Lower lobe of right lung (tissue), 2 donors: ENCODE measurements at places on chromosomes 2 and 18. TPM values are rescaled to one million over a fixed set of nuclear protein-coding genes. Genes with fewer than 3 reads are reported as not detected.

GRCh38 chr2:11933854-11934253 lies 187.4 kb downstream of the LPIN1 start:
- H3K27me3 ChIP-seq: no peaks in the 10 kb centered on the region
- no peaks in the 10 kb centered on the region for H3K36me3 ChIP-seq
- no peak overlapping the region for H3K4me3 ChIP-seq
- no peak for DNase-seq

GRCh38 chr18:40413160-40413559 lies 1541.9 kb upstream of the PIK3C3 start:
- H3K4me1 ChIP-seq: no peaks in the 10 kb centered on the region
- no peak overlapping the region for H3K4me3 ChIP-seq
- no peak overlapping the region for H3K27ac ChIP-seq
- DNase-seq: no peak

Gene STON1
- total RNA-seq: 33.4 TPM

Gene AFF3
- 57.3 TPM for total RNA-seq

Gene KCNE4
- 1.2 TPM for total RNA-seq
